ENCODE measurements at places on chromosomes 3 and 15.

GRCh38 chr3:184648636-184649035, 63.2 kb downstream of the MAGEF1 start:
- DNase-seq: no peak

DNA sequence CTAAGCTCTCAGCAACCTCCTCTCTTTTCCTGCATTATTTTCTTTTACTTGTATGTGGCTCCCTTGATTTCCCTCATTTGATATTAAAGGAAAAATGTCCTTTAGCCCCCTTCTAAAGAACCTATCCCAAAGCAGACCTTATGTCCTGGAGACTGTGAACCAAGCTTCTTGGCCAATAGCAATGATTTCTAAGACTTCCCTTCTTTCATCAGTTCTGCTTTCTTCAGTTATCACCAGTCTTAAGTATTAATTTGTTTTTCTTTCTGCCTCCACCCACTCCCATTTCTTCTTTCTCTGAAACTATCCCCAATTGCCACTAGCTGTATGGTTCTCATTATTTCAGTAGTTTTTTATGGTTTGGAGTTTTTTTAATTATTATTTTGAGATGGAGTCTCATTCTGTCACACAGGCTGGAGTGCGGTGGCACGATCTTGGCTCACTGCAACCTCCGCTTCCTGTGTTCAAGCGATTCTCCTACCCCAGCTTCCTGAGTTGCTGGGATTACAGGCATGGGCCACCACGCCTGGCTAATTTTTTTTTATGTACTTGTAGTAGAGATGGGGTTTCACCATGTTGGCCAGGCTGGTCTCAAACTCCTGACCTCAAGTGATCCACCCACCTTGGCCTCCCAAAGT, 12.1 kb downstream of the TMOD3 start:
- no peak for DNase-seq

- DNase-seq: no peak
These were observed 774.4 kb downstream of the ROBO1 start for GRCh38 chr3:78993375-78993774.

GRCh38 chr15:64858021-64858575, 16.4 kb downstream of the PLEKHO2 start:
- DNase-seq: no peak

Measured in NCI-H1417 (cell line).